ENCODE measurements at places on chromosomes 5 and 9.

DNA sequence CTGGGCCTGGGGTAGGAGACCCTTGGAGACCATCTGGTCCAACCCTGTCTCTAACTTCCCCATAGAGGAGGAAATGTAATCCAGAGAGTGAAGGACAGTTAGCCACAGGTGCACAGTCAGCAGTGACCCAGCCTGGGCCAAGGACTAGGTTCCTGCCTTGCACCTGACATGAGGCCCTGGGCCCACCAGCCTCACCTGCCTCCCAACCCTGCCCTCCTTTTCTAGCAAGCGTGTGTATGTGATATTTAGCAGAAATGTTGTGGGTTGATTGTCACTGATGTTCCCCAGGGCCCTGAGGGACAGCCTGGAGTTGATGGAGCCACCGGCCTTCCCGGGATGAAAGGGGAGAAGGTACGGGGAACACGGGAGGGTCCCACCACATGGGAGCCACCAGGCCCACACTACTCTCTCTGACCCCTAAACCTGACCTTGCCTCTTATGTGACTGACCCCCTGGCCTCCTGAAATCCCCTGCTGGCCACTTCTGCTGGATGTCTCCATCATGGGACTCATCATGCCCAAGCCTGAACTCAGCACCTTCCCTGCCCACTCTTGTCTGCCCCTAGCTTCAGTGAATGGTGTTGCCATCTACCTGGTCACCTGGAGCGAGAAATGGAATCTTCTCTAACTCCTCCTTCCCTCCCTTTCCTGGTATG is 79.2 kb upstream of the TGFBR1 start:
- ATAC-seq: no peak

- no peak for ATAC-seq
Observed at GRCh38 chr9:116318468-116319374, 165.1 kb downstream of the PAPPA start.

DNA sequence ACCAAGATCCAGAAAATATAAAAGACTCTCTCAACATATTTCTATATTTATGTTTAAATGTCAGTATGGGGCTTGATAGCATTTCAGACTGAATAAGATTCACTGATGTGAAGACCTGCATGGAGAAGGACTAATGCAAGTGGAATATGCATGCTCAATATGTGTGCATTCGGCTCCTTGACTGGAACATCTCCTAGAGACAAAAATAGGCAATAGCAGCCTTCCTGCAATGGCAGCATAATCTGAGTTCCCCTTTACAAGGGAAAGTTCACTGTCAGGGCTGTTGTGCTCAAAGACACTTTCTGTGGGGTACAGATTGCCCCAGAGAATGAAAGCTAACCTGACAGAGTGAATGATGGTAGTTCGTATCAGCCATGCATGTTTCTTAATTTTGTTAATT is 42.4 kb downstream of the STARD4 start:
- ATAC-seq: no peak

GRCh38 chr9:1414711-1415131 is 364.6 kb downstream of the DMRT2 start:
- no peak for ATAC-seq

- ATAC-seq: no peak
Observed at GRCh38 chr9:93107825-93108161, 11.8 kb downstream of the CARD19 start.

- ATAC-seq: no peak
Observed at GRCh38 chr5:107472620-107473064, 198.1 kb downstream of the EFNA5 start.

GRCh38 chr9:113687680-113688371 is 188.3 kb upstream of the ZNF618 start:
- ATAC-seq: no peak

- no peak for ATAC-seq
Observed at GRCh38 chr9:2066312-2067273, 51.4 kb downstream of the SMARCA2 start.

- no peak for ATAC-seq
Observed at GRCh38 chr5:167207081-167207480, 1084.4 kb upstream of the WWC1 start.

- no peak for ATAC-seq
Observed at GRCh38 chr9:134263596-134263995, 62.7 kb upstream of the RXRA start.

DNA sequence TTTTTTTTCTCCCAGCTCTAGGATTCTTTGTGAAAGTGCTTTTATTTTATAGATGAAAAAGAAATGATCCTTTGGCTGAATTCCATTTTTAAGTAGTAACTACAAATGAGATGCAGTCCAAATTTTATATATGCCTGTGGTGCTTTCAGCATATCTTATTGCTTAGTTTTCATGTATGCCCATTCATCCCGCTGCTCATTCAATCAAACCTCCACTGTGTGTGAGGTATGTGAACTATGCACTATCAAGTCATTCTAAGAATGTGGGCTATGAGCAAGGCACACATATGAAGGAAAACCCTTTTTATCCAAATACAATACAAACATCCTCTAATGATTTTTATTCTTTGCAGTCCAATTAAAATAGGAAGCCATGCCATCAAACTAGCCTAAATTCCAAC is 1069.1 kb upstream of the DMAC1 start:
- ATAC-seq: no peak

DNA sequence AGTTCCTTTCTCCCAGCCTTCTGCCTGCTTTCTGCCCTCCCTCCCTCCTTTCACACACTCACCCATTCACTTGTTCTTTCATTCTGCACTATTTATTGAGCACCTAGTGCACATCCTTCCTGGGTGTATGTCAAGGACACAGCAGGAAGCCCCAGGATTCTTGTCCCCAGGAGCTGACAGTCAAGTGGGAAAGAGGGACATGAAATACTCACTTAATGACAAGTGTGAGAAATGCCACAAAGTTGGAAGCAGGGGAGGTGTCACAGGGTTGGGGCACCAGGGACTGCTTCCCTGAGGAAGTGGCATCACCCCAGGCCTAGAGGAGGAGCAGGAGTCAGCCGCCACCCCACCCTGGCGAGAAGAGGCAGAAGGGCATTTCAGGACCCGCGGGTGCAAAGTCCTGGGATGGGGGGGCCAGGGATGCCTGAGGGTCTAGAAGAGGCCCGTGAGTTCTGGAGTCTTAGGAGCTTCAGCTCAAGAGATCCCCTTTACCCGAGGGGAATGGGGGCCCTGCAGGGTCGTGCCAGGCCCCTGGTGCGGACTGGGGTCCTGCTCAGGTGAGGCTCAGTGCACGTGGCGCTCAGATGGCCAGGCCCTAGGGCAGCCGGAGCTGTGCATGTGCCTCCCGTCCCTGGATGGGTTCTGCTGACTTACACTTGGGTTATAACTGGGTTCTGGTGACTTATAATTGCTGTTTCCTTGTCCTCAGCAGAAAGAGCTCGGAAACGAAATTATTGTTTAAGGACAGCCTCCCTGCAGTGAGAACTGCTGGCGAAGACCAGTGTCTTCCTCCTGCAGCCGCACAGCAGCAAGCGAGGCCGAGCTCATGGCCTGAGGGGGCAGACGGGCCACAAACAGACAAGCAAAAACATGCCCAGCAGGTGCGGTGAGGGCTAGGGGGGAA is 16.9 kb upstream of the LAMC3 start:
- ATAC-seq: no peak

DNA sequence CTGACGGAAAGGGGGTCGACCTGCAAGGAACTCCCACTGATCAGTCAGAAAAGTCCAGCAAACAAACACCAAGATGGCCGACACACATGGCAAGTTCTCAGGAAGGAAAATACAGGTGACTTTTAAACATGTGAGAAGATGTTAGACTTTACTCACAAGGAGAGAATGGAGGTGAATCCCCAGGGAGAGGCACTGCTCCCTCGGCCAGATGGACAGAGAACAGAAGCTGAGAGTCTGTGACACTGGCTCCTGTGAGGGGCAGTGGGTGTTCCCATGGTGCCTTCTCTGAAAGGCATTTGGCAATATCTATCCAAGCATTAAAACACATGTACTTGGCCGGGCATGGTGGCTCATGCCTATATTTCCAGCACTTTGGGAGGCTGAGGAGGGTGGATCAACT is 22.8 kb downstream of the COL5A1 start:
- no peak for ATAC-seq

- ATAC-seq: peak; percentile 68
Observed at GRCh38 chr9:83978992-83979811, 813 bp downstream of the HNRNPK start.

DNA sequence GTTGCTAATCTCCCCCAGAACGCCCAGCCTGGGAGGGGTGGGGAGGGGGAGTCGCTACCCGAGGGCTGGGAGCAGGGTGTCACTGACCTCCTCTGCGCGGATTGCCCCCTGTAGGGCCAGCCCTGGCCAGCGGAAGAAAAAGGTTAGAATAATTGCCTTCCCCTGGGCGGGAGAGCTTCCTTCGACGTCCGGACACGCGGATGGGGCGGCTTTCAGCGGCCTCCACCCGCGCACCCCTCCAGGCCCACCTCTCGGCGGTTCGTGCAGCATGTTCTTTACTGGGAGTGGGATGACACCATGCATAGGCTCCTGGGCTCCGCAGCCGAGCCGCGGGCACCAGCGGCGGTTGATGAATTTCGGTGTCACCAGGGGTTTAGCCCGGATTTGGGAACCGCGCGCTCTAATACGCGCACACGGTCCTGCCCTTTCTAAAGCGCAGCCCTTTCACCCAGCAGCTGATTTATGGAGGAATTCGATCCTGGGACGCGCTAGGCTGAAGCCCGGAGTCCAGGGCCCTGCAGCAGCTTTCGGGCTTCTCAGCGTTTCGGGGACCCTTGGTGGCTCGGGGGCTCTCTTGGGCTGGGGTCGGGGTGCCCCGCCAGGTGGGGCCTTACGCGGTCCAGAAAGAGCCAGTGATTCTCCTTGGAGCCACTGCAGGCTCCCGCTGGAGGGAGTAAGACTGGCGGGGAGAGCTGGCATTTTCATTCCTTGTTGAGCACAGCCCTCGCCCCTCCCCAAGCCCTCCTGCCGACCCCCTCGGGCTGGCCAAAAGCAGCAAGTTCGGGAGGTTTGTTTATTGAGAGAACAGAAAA is 10.1 kb downstream of the LMX1B start:
- ATAC-seq: no peak

DNA sequence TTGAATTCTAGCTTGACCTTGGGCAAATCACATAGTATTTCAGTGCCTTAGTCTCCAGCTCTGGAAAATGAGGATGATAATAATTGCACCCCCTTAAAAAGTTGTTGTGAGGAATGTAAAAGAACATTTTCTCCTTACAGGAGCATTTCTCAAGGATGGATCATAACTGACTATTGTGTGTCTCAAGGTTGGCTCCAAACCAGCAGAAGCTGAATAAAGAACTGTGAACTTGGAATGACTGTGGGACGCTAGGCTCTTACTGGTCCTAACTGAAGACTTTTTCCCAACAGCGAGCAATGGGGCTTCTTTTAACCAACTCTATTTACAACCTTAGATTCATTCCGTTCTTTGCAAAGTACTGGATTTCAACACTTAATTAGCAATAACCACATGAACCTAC is 26.2 kb upstream of the GLRX start:
- no peak for ATAC-seq

DNA sequence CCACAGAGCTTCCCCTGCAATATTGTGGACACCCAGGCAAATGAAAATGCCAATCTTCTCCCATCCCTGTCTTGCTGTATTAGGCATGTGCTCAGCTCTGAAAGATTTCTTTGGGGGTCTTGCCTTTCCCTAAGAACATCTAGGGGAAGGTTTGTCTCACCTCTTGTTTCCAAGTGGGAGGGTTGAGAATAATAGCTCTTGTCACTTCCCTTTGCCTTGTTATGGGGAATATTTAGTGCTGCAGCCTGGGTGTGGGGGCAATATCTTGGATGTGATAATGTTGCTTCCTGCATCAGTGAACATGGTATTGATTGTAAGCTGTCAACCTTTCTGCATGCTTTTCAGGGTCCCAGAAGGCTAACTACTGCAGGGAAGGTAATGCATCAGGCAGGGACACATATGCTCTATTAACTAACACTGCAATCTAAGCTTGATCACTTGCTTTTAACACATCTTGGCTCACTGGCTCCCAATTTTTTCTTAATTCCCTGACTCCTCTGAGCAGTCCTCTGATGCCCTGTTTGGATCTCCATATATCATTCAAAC is 66.1 kb upstream of the GPR151 start:
- ATAC-seq: no peak

- ATAC-seq: no peak
Observed at GRCh38 chr5:39631958-39632357, 207.2 kb upstream of the DAB2 start.

DNA sequence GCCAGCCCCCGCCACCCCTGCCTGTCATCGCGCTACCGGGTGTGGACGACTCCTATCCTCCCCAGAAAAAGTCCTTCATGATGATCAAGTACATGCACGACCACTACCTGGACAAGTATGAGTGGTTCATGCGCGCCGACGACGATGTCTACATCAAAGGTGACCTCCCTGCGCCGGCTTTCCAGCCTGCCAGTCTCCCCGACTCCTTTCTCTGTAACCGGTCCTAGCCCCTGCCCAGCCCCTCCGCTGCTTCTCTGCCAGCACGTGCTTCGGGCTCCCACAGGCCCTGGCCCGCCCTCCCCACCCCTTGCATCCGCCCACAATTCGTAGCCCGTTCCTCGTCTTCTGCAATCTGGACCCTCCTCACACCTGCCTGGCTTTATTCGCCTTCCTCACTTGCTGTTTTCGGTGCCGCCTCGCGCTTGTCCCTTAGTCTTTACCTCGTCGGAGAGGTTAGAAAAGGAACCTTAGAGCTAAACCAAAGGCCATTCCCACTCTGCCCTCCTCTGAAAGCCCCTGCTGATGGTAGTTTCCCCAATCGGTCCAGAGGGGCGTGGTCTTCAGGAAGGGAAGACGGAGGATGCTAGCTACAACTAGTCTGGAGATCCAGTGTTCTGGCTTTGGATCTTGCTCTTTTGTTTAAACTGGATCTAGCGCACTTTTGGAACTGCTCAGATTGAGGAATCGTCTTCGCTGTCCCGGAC is 1.4 kb downstream of the CHSY3 start:
- ATAC-seq: no peak

DNA sequence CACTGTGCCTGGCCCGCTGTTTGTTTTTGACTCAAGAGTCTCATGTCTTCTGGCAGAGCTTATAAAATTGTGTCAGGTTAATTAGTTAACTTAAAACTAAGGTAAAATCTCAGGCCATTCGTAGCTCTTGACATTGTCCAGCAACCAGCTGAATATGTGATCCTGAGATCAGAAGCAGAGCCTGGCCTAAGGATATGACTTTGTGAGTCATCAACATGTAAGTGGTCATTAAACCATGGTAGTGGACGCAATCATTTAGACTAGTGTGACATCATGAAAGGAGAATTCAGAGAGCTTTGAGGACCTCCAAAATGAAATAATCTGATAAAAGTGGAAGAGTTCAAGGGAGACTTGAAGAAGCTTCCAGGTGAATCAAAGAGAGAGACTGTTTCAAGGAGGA is 23.3 kb downstream of the SPZ1 start:
- no peak for ATAC-seq

- ATAC-seq: no peak
Observed at GRCh38 chr5:124790895-124791732, 44.7 kb upstream of the ZNF608 start.

GRCh38 chr5:139650689-139651042 is 2.5 kb downstream of the CXXC5 start:
- ATAC-seq: no peak

All from stimulated activated memory B cell treated with anti-CD40 and anti-IgM and Interleukin-4, amounts not matched to agents 10 μg/mL and 1 μg/mL and 100 μg/mL, for 72 hours (primary cell).